ENCODE measurements at places on chromosomes 6 and 20.
A peak's percentile ranks its signal among the peaks of the same experiment; 100 is the strongest.

DNA sequence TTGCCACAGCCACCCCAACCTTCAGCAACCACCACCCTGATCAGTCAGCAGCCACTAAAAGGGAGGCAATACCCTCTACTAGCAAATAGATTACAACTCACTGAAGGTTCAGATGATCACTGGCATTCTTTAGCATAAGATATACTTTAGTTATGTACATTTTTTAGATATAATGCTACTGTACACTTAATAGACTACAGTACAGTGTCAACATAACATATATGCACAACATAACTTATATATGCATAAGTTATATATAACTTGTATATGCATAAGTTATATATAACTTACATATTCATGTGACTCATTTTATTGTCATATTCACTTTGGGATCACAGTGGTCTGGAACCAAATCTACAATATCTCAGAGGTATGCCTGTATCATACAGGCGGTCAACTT, 61.7 kb downstream of the GMDS start:
- no peak overlapping the region for H3K4me3 ChIP-seq
- no peak overlapping the region for H3K27ac ChIP-seq
- no peaks in the 10 kb centered on the region for H3K36me3 ChIP-seq

DNA sequence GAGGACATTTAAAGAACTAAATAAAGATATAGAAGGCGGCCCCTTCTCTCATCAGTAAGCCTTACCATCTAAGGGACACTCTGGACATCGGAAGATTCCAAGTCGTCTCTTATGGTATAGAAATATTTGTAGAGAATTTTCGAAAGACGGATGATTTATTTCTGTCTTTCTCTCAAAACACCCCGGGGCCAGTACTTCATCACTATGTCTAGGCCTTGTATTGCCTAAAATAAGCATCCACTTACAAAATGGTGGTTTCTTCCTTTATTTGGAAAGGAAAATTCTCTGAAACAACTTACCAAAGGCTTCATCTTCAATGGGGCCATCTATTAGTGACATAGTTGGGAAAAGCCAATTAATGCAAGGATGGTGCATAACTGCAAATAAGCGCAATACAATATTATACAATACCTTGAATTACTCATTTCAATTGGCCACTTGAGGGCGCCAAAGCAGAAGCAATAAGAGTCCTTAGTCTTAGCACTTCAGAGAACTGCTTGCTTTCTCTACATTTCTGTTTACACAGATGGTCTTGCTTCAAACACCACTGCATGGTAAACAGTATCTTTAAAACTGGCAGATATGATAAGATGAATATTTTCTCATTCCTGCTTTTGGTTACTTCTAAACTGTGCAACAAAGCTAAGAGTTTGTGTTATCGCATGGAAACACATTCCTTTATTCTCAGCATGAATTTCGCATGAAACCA, 113.2 kb downstream of the VIP start:
- no peak overlapping the region for H3K27ac ChIP-seq
- H3K27me3 ChIP-seq = peaks cover 32% of the 10 kb centered on the region
- no peak for DNase-seq
- H3K4me1 ChIP-seq = no peaks in the 10 kb centered on the region

GRCh38 chr6:22421198-22421597, 124.4 kb upstream of the PRL start:
- no peak for DNase-seq
- H3K27me3 ChIP-seq = no peaks in the 10 kb centered on the region
- H3K4me3 ChIP-seq = no peak overlapping the region
- peaks cover 12% of the 10 kb centered on the region for H3K36me3 ChIP-seq
- H3K27ac ChIP-seq = no peak overlapping the region
- peaks cover 3% of the 10 kb centered on the region for H3K4me1 ChIP-seq

DNA sequence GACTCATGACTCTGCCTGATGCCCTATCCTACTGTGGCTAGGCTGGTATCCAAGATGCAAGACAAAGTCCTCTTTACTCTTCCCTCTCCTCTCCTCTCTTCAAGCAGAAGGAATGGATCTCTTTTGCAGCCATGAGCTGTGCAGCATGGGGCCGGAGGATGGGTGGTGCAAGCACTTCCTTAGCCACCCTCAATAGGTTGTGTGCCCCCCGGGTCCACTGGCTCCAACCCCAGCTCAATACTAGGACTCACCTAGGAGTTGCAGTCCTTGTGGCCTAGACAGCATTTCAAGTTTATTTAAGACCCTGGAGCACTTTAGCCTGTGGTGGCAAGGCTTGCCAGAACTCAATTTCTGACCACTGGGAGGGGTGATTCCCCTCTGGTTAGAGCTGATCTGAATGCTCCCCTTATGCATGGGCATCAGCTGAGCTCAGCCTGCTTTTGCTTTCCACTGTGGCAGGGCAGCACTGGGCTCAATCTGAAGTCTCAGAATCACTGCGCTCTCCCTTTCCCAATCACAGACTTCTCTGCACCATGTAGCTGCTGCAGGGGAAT, 29.0 kb upstream of the GRM4 start:
- H3K4me1 ChIP-seq = no peaks in the 10 kb centered on the region
- no peak for DNase-seq
- no peak overlapping the region for H3K4me3 ChIP-seq
- H3K27ac ChIP-seq = no peak overlapping the region

GRCh38 chr6:142055219-142055618, 77.5 kb upstream of the GJE1 start:
- H3K27ac ChIP-seq = no peak overlapping the region
- H3K36me3 ChIP-seq = peaks cover 11% of the 10 kb centered on the region
- no peaks in the 10 kb centered on the region for H3K27me3 ChIP-seq
- no peak for DNase-seq
- no peak overlapping the region for H3K4me3 ChIP-seq
- no peaks in the 10 kb centered on the region for H3K4me1 ChIP-seq

- peak overlapping the region; percentile 74 for H3K27ac ChIP-seq
- no peak overlapping the region for H3K4me3 ChIP-seq
- H3K36me3 ChIP-seq = no peaks in the 10 kb centered on the region
- DNase-seq = no peak
Measured at GRCh38 chr20:21981597-21982344, 276.3 kb downstream of the PAX1 start.

- H3K27ac ChIP-seq = peak overlapping the region; percentile 44
- no peaks in the 10 kb centered on the region for H3K27me3 ChIP-seq
- H3K4me3 ChIP-seq = peak overlapping the region; percentile 79
- DNase-seq = peak; percentile 71
Measured at GRCh38 chr20:63101781-63102720, 95.3 kb upstream of the BHLHE23 start.

DNA sequence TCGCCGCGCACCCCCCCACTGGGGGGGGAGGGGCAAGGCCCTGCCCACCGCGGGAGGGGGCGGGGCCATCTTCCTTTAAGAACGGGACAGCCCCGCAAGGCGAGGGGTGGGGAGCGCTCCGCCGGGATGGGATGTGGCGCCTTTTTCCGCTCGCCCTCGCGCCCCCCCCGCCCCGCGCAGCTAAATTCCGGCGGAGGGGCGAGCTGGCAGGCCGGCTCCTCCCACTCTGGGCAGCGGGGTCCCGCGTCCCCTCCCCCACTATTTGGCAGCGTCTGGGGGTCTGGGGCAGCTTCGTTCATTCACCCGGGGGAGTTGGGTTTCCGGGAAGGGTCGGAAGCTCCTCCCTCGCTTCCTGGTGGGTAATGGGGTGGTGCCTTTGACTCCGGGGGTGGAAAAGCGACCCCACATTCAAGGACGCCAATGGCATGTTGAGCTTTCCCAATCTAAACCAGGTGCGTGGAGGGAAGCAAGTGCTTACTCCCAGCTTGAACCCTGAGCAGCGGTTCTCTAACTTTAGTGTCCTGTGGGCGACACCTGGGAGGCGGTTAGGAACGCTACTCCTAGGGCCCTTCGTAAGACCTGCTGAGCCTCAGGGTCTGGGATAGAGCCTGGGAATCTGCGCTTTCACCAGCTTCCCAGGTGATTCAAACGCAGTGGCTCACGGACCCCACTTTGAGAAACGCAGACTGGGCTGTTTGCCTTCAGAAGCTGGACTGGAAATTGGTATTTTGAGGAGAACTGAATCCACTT, 927 bp downstream of the ASXL1 start:
- H3K27ac ChIP-seq = peak overlapping the region; percentile 91
- peaks cover 73% of the 10 kb centered on the region for H3K4me1 ChIP-seq
- H3K36me3 ChIP-seq = no peaks in the 10 kb centered on the region
- no peaks in the 10 kb centered on the region for H3K27me3 ChIP-seq
- H3K4me3 ChIP-seq = peak overlapping the region; percentile 84

- peaks cover 2% of the 10 kb centered on the region for H3K36me3 ChIP-seq
- DNase-seq = no peak
- H3K27ac ChIP-seq = no peak overlapping the region
- H3K4me1 ChIP-seq = peaks cover 6% of the 10 kb centered on the region
Measured at GRCh38 chr6:4727671-4728435, 48.4 kb upstream of the CDYL start.

DNA sequence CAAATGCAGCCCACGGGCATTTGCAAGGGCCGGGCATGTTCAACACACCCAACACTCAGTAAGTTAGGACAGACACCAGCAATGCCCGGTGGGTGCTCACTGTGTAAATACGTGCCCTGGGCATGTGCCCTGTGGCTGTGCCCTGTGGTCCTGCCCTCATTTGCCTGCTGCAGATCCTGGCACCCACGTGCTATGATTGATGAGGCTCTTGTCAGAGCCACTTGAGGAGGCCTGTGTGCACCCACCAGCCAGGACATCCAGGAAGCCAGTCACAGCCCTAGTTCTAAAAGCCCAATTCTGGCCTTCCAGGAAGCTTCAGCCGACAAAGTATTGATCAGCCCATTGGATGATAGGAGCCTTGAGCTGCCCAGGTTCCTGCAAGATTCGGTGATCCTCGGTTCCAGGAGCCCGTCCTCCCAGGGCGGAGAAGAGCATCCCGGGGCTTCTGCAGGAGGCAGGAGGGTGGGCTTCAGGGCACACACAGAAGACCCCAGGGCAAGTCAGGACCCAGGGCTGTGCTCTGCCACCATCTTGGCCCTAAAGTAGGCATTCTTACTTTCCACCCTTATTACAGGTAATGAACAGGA, 223.9 kb downstream of the PREX1 start:
- DNase-seq = no peak
- H3K27ac ChIP-seq = no peak overlapping the region
- H3K4me3 ChIP-seq = no peak overlapping the region

DNA sequence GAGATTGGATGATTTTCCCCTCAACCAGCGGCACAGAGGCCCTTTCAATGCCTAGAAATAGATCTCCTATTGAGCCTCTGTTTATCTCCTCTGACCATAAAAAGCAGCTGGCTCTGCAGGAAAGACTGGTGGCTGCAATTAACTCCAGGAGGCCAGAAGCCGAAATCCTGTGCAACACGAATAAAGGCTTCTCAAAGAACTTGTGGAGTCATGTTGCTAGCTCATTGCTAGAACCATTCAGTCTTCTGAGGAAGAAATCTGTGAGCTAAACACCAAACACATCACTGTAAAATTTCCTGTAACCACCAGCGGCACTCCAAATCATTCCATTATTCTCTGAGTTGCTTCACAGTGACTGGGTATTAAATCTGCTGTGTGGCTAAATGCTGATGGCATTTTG, 49.1 kb upstream of the TPD52L1 start:
- no peak for DNase-seq
- peak overlapping the region; percentile 93 for H3K27ac ChIP-seq
- peaks cover 53% of the 10 kb centered on the region for H3K4me1 ChIP-seq
- peak overlapping the region; percentile 19 for H3K4me3 ChIP-seq

- DNase-seq = no peak
- H3K4me1 ChIP-seq = no peaks in the 10 kb centered on the region
- no peak overlapping the region for H3K4me3 ChIP-seq
- peaks cover 28% of the 10 kb centered on the region for H3K27me3 ChIP-seq
- no peak overlapping the region for H3K27ac ChIP-seq
- no peaks in the 10 kb centered on the region for H3K36me3 ChIP-seq
Measured at GRCh38 chr6:156582509-156582992, 194.6 kb upstream of the ARID1B start.
